ENCODE measurements at places on chromosomes 6 and 20.

GRCh38 chr6:41257369-41258195 is 28.9 kb downstream of the TREM1 start:
- DNase-seq: no peak

GRCh38 chr6:35044145-35044745 is 96.9 kb downstream of the TCP11 start:
- no peak for DNase-seq

GRCh38 chr6:117449549-117450439 is 24.1 kb upstream of the ROS1 start:
- DNase-seq: peak; percentile 66

DNA sequence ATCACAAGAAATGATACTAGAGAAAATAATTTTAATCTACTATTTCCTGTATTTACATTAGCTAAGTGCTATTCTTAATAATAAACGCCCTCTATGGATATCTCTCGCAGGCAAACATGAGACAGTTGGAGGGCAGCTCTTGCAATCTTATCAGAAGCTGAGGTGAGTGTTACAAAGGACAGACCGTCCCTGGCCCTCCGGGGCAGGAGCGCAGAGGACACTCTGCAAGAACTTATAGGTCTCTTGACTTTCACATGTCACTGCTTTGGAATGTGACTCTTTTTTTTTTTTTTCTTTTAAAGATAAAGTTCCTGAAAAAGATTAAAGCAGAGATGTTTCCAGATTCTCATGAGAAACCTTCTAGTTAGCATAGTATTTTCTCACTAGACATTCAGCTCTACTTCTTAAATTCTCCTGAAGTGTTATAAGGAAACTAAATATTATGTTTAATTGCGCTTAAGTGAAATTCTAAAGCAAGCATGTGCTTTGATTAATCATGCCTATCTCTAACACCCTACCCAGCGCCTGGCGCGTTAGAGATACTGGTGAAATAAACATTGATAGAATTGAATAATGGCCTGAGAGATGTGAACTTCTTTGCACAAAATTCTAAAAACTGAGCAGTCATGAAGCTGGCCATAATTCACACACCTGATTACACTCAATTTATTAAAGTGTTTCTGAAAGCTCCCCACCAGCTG is 57.4 kb downstream of the SYTL3 start:
- DNase-seq: peak; percentile 42

DNA sequence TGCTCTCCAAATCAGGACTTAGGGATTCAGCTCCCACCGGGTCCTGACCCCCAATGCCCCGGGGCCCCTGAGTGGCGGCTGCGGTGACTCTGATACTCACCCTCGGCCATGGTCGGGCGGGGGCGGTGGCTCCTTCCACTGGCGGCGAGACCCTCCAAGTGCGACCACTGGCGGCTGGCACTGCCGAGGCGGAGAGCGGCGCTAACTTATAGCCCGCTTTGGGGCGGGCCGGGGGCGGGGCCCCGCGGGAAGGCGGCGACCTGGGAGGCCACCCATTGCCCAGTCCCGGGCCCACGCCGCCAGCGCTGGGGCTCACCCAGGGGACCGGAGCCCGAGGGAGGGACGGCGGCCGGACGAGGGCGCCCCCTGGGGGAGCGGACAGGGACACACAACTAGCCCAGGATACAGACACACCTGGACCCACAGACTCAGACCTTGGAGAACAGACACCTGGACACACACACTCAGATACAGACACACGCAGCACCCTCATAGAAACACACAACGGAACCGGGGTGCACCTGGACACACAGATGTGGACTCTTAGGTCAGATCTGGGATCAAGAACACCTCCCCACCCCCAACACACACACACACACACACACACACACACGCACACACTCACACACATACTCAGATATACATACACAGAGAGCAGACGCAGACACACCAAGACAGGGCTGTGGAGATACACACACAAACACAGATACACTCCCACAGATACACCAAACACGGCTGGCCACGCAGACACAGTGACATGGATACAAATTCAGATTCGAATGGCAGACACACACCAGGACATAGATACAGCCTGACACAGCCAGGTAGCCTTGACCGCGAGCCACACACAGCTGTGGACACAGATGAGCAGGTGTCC is at the start of gene TGM2:
Gene TGM2 (minus strand): TSS at position 182 of the 877 bp plus-strand sequence. CDS start 72 bp downstream, at position 110.
- DNase-seq: peak; percentile 80

- no peak for DNase-seq
Observed at GRCh38 chr6:43977404-43978111, 149.7 kb downstream of the MRPL14 start.

GRCh38 chr6:136593748-136594490 is 43.7 kb upstream of the MAP7 start:
- peak; percentile 99 for DNase-seq

GRCh38 chr6:33888664-33889200 is 84.9 kb upstream of the MLN start:
- DNase-seq: no peak

GRCh38 chr6:126143761-126144251 is 157.5 kb downstream of the TRMT11 start:
- DNase-seq: no peak

- DNase-seq: no peak
Observed at GRCh38 chr20:59832406-59833363, 100.8 kb downstream of the SYCP2 start.

DNA sequence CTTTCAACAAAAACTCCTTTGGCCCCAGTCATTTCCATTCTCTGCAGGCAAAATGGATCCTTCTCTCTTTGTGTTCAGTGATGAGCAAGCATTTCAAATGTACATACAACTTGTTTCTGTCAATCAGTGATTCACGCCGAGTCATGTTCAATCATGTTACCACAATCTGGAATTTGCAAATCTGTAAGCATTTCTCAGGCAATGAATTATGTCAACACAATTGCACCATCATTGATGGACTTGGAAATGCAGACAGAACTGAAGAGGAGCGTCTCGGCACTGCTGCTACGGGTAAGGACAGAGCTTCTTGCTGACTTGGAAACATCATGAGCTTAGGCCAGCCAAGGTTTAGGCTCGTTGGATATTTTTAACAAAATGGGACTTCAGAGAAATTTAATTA is 132.8 kb upstream of the AGPAT4 start:
- peak; percentile 18 for DNase-seq

DNA sequence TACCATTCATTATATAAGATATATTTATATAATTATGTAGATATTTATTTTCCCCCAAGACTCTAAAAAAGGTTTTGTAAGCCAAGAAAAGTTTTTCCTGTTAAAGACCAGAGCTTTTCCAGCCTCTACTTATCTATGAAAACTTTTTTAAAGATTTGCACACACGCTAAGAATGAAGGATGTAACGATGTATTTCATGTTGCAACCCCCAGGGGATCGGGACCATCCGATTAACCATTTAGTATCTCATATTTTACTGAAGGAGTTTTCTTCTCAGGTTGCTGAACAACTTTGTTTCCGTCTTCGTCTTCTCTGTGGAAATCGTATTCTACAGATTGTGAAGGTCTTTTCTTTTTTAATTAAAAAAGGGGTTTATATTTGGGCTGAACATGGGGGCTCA is 70.0 kb upstream of the SASH1 start:
- no peak for DNase-seq

DNA sequence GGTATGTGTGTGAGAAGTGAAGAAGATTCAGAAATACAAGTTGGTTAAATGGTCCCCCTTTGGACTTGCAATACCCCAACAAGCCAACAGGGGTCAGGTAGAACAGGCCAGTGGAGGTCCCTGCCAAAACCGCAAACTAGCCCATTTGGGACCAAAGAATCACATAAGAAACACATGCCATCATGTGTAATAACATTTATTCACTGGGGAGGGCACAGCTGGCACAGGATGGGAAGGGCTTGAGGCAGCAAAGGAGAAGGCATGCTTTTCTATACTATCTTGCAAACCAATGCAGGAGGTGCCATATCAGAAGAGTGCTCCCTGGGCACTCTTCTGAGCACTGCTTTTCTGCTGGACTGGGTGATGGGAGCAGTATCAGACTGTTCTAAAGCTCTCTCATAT is 116.1 kb upstream of the TRAF3IP2 start:
- no peak for DNase-seq

DNA sequence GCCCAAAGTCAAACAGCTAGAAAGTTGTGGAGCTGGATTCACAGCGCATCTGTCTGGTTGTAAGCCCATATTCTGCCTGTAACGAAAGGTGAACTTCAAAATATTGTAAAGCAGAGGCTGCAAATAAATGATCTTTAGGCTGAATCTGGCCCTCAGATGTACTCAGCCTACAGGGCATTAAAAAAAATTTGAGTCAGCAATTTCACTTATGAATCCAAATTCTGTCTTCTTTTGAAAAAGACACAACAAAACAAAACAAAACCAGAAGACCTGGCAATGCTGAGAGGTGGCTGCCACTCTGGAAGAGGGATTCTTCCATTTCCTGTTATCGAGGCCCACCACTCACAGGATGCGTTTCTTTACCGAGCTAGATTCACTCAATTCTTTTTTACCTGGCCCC is 7.1 kb downstream of the LAMA4 start:
- DNase-seq: no peak

DNA sequence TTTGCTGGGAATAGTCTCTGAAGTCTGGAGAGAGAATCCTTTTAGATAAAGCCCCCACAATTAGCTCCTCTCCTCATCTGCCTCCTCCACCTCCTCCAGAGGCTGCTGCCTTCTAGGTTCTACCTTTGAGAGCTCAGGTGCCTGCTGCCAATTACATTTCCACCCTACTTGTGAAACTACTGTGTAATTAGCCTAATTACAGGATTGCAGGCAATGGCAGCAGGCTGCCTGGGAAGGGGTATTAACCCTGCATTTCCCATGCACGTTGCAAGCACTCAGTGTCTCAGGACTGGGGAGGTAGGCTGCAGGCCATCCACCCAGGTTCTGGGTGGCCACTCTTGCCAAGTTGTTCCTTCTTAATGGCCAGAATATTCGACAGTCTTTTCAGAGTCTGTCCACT is 215.6 kb upstream of the ZNF217 start:
- no peak for DNase-seq

DNA sequence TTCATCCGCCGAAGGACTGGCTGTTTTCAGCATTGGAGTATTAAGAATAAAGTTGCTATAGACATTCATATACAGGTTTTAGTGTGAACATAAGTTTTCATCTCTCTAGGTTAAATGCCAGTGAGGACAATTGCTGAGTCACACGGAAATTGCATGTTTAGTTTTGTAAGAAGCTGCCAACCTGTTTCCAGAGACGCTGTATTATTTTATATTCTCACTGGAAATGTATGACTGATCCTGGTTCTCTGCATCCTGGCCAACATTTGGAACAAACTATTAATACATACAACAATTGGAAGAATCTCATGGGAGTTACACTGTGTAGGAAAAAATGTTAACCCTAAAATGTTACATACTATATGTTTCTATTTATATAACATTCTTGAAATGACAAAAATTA is 16.7 kb upstream of the TGM6 start:
- DNase-seq: peak; percentile 48

DNA sequence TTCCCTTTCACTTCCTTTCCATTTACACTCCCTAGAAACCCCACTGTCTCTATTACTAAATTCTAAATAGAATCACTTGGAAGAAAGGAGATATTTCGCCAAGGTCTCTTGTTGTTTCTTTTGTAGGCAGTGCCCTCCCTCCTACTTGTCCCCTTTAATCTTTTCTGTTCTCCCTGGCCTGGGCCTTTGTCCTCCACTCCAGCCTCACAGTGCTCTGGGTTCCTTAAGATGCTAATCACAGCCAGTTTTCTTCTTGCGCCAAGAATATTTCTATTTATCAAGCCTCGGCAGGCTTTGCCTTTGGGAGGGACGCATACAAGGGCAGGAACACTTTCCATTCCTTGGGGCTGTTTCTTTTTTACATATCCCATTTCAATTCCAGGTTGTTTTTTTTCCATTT is 520.6 kb upstream of the CHD6 start:
- DNase-seq: no peak

GRCh38 chr20:16014436-16014835 is 558.8 kb downstream of the KIF16B start:
- no peak for DNase-seq

DNA sequence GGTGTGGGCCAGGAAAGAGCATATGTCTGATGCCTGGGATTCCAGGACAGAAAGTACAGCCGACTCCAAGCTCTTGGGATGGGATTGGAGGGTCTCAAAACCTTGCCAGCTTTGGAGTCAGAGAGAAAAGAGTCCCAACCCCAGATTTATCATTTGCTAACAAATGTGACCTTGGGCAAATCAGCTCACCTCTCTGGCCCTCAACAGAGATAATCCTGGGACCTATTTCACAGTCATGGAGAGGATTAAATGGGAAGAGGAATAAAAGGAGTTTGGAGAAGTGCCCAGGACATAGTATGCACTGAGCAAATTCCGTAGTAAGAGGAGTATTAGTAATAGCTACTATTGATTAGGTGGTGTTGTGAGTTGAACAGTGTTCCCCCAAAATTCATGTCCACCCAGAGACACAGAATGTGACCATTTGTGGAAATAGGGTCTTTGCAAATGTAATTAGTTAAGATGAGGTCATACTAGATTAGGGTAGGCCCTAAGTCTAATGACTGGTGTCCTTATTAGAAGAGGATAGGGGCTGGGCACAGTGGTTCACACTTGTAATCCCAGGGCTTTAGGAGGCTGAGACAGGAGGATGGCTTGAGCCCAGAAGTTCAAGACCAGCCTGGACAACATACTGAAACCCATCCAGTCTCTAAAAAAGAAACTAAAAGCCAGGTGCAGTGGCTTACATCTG is 17.1 kb downstream of the RIPOR3 start:
- DNase-seq: no peak

DNA sequence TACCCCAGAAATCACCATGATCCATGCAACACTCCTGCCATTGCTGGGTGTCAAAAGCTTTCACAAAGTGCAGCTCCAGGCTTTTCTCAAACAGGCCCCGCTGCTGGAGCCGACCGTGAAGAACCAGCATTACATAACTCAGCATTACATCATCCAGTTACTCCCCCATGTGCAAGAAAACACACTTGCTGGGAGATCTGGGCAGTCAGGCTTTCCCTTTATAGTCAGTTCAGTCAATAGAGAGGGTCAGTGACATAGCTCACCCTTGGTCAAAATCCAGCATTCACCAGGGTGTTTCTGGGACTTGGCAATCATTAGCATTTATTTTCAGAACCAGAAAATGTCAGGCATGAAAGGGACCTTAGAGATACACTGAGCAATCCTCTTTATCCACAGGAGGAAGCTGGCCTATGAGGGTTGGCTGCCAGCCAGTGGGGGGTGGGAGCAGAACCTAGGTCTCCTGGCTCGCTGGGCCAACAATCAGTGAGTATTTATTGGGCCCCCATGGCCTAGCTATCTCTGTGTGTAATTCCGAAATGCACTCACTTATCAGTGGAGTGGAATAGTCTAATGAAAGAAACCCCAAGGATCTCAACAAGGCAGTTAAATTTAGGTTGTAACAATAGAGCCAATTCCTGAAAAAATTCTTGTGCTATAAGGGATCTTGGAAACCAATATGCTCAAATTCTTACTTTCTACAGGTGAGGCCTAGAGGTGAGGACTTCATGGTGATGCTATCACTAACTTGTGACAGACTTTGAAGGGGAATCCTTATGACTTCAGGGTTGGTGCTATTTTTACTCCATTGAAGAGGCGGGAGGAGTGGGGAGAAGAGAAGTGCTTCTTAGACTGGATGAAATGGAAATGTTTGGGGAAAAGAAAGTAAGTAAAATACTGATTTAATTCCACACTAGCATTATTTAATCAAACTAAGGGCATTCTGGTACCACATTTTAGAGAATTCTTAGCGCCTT is 54.6 kb downstream of the LYRM4 start:
- DNase-seq: peak; percentile 12

All from kidney capillary endothelial cell (primary cell).